Peyer's patch (tissue), 4 donors: ENCODE measurements at places on chromosomes 12 and 14.

DNA sequence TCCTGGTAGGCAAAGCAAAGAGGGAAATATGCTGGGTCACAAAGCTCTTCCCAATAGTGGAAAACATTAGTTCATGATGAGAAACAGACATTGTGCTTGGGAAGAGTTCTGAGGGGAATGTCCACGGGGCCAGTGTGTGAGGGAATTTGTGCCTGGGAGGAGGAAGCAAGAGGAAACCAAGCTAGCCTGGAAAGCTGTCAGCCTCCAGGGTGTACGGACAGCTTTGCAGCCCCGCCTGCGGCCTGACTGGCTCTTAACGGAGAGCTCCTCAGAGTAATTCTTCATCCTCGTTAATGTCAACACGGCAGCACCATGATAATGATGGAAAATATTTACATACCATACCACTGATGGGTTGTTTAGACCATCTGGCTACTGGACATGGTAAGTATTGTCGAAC, 32.4 kb downstream of the PITPNM2 start:
- DNase-seq, result no peak
- H3K4me1 ChIP-seq, result peaks cover 7% of the 10 kb centered on the region
- no peaks in the 10 kb centered on the region for H3K36me3 ChIP-seq
- H3K27ac ChIP-seq, result peak overlapping the region; percentile 44
- H3K27me3 ChIP-seq, result no peaks in the 10 kb centered on the region
- no peak overlapping the region for H3K4me3 ChIP-seq

DNA sequence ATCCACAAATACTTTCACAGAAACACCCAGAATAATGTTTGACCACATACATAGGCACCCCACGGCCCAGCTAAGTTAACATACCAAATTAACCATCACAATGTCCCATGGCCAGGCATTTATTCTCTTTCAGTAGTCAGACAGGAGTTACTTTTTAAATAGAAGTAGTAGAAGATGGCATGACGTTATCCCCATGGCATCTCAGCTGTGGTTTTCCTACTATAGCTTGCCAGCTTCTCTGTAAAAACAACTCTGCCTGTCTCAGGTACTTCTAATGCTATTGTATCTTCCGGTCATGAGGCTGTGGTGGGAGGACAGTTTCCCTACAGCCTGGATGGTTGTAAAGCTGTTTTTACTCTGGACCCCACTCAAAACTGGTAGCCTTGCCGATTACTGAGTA, 19.3 kb downstream of the CTSG start:
- no peaks in the 10 kb centered on the region for H3K36me3 ChIP-seq
- no peak for DNase-seq
- H3K27me3 ChIP-seq, result no peaks in the 10 kb centered on the region
- no peaks in the 10 kb centered on the region for H3K4me1 ChIP-seq
- no peak overlapping the region for H3K27ac ChIP-seq
- no peak overlapping the region for H3K4me3 ChIP-seq

GRCh38 chr12:69948851-69949250, 123.8 kb downstream of the MYRFL start:
- no peaks in the 10 kb centered on the region for H3K4me1 ChIP-seq
- H3K27ac ChIP-seq, result no peak overlapping the region
- no peaks in the 10 kb centered on the region for H3K36me3 ChIP-seq
- H3K4me3 ChIP-seq, result no peak overlapping the region
- H3K27me3 ChIP-seq, result no peaks in the 10 kb centered on the region

GRCh38 chr14:92866181-92866752, 56.7 kb upstream of the CHGA start:
- DNase-seq, result no peak
- H3K4me3 ChIP-seq, result no peak overlapping the region
- H3K27ac ChIP-seq, result no peak overlapping the region
- no peaks in the 10 kb centered on the region for H3K4me1 ChIP-seq

GRCh38 chr14:106622200-106622745, 1095.9 kb downstream of the TMEM121 start:
- no peaks in the 10 kb centered on the region for H3K27me3 ChIP-seq
- DNase-seq, result no peak
- no peaks in the 10 kb centered on the region for H3K4me1 ChIP-seq
- H3K4me3 ChIP-seq, result no peak overlapping the region

GRCh38 chr12:86293682-86294240, 37.6 kb upstream of the MGAT4C start:
- H3K27me3 ChIP-seq, result no peaks in the 10 kb centered on the region
- no peaks in the 10 kb centered on the region for H3K4me1 ChIP-seq
- no peak for DNase-seq
- no peak overlapping the region for H3K4me3 ChIP-seq
- H3K36me3 ChIP-seq, result no peaks in the 10 kb centered on the region
- no peak overlapping the region for H3K27ac ChIP-seq

DNA sequence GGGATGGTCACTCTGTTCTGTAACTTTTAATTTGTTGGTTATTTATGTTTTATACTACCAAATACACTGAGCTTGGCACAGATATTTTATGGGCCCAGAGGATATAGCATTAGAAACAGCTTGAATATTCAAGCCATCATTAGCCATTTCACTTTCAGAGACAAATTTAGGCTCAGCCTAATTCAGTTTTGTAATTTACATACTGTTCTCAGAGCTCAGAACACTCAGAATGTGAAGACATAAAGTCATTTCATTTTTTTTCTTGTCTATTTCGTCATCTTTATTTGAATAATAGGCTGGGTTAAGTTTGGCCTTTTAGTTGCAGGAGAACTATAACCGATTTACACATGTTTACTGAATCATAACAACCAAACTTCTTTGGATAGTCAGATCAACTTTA, 361.7 kb downstream of the SNAPC1 start:
- H3K27me3 ChIP-seq, result no peaks in the 10 kb centered on the region
- no peak for DNase-seq
- H3K4me1 ChIP-seq, result no peaks in the 10 kb centered on the region

GRCh38 chr14:38073641-38074040, 134.1 kb upstream of the SSTR1 start:
- H3K4me3 ChIP-seq, result no peak overlapping the region
- H3K27ac ChIP-seq, result no peak overlapping the region
- no peaks in the 10 kb centered on the region for H3K4me1 ChIP-seq

DNA sequence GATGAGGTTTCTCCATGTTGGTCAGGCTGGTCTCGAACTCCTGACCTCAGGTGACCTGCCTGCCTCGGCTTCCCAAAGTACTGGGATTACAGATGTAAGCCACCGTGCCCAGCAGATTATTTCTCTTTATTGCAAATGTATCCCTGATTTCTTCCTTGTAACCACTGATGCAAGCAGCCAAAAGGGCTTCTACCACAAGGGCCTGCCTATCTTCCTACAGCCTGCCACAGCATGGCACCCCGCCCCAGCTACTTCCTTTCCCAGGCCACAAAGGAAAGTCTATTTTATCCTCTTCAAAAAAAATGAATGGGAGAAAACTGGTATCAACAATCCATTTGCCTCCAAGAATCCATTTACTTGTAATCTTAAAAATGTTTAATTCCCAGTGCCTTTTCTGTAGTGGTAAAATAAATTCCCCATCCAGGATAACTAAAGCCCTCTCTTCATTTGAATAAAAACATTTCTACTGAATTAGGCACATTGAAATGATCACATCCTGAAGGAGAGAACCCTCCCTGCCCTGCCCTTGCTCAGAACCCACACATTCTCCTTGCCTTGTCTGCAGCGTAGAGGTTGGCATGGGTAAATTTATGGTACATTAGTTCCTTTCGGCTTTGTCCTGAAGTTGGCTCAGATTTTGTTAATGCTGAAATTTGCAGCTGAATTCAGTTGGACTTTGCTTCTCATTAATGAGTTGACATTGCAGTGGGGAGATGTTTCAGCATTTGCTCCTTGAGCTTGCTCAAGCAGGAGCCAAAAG, 19.2 kb downstream of the GPHB5 start:
- no peak for DNase-seq
- H3K27me3 ChIP-seq, result no peaks in the 10 kb centered on the region
- no peak overlapping the region for H3K4me3 ChIP-seq
- no peaks in the 10 kb centered on the region for H3K4me1 ChIP-seq
- no peaks in the 10 kb centered on the region for H3K36me3 ChIP-seq

GRCh38 chr12:32659908-32660440, 19.1 kb upstream of the DNM1L start:
- H3K4me3 ChIP-seq, result no peak overlapping the region
- no peaks in the 10 kb centered on the region for H3K27me3 ChIP-seq
- H3K36me3 ChIP-seq, result no peaks in the 10 kb centered on the region
- H3K4me1 ChIP-seq, result no peaks in the 10 kb centered on the region

DNA sequence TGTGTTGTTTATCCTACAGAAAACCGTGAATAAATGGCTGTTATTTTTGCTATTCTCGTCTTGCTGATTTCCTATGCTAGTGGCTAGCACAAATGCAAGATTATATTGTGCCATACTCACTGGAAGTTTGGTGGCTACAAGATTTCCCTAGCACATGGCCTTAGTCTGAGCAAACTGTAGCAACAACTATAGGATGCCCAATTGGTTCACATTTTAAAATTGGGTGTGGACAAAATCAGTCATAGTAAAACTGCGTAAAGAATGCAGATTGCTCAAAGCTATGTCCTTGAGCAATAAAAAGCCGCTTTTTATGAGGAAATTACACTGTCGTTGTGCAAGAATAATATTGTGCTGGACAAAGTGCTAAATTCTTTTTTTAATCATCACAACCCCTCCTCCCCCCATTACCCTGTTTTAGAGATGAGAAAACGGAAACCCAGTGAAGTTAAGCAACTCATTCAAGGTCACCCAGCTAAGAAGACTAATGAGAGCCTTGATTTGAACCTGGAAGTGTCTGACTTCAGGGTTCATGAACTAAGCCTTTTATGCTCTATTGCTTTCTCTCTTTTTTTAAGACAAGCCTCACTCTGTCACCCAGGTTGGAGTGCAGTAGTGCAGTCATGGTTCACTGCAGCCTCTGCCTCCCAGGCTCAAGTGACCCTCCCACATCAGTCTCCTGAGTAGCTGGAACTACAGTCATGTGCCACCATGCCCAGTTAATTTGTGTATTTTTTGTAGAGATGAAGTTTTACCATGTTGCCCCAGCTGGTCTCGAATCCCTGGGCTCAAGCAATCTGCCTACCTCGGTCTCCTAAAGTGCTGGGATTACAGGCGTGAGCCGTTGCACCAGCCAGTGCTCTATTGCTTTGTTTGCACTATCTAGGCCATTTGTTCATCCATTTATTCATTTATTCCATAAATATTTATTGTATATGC, 73.6 kb downstream of the SRGAP1 start:
- H3K4me3 ChIP-seq, result no peak overlapping the region
- H3K27me3 ChIP-seq, result no peaks in the 10 kb centered on the region
- DNase-seq, result no peak
- peak overlapping the region; percentile 82 for H3K27ac ChIP-seq

DNA sequence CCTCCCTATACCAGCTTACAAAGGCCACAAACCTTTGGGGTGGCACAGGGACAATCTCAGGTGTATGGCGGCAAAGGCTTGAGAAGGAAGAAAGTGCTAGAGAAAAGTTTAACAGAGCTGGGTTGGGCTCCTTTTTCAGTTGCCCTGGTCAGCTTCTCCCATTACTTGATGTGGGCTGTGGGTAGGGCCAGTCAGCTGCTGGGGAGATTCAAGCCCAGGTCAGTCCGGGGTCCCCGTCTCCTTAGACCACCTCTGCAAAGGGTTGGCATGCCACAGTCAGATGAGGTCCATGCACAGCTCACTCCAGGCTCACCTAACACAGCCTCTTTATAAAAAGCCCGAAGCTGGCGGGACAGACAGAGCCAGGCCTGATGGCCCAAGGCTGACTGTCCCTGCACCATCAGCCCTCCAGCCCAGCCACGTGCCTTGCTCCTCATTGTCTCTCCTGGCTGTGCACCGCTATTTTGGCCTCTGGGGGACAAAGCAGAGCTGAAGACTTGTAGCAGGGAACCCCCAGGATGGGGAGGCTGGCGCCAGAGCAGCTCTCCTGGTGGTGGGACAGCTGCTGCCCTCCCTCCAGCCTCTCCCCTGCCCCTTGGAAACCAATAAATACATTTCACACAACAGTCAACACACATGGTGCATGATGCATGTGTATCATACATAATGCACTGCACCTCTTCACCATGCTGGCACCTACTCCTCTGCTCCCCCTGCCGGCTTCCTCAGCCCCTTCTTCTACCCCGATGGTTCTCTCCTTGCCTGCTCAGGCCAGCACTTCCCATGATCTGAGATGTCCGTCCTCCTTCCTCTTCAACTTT, 61.7 kb upstream of the DDX11 start:
- no peak overlapping the region for H3K27ac ChIP-seq
- no peaks in the 10 kb centered on the region for H3K27me3 ChIP-seq
- H3K36me3 ChIP-seq, result no peaks in the 10 kb centered on the region
- no peaks in the 10 kb centered on the region for H3K4me1 ChIP-seq
- no peak for DNase-seq
- no peak overlapping the region for H3K4me3 ChIP-seq

- H3K27ac ChIP-seq, result peak overlapping the region; percentile 55
- DNase-seq, result no peak
- H3K27me3 ChIP-seq, result no peaks in the 10 kb centered on the region
- H3K4me3 ChIP-seq, result no peak overlapping the region
- peaks cover 60% of the 10 kb centered on the region for H3K4me1 ChIP-seq
- no peaks in the 10 kb centered on the region for H3K36me3 ChIP-seq
These were observed 4.4 kb upstream of the GALNT6 start for GRCh38 chr12:51395283-51396230.

- no peaks in the 10 kb centered on the region for H3K36me3 ChIP-seq
- no peak for DNase-seq
- no peaks in the 10 kb centered on the region for H3K4me1 ChIP-seq
- H3K4me3 ChIP-seq, result no peak overlapping the region
These were observed 109.2 kb upstream of the SLCO1C1 start for GRCh38 chr12:20585913-20586312.

DNA sequence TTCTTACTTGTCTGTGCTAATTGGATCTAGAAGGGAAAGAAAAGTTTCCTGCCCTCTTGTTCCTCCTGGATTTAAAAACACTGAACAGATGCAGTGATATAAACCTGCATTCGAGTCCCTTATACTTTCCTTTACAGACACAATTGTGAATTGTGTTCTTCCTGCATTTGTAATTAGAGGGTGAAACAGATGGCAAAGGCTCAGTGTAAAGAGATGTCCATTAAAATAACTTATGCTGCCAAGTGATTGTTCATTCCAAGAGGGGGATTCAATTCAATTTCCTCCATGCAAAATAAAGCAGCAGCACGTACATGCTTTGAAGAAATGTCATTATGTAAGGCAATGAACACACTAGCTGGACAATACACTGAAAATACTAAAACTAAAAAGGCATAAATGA, 248.3 kb upstream of the LRIG3 start:
- no peak overlapping the region for H3K4me3 ChIP-seq
- no peaks in the 10 kb centered on the region for H3K27me3 ChIP-seq
- H3K36me3 ChIP-seq, result no peaks in the 10 kb centered on the region
- no peak for DNase-seq
- H3K27ac ChIP-seq, result no peak overlapping the region

- H3K27me3 ChIP-seq, result no peaks in the 10 kb centered on the region
- no peak overlapping the region for H3K4me3 ChIP-seq
- no peaks in the 10 kb centered on the region for H3K4me1 ChIP-seq
- no peak overlapping the region for H3K27ac ChIP-seq
These were observed 58.8 kb downstream of the OTX2 start for GRCh38 chr14:56751471-56751870.

DNA sequence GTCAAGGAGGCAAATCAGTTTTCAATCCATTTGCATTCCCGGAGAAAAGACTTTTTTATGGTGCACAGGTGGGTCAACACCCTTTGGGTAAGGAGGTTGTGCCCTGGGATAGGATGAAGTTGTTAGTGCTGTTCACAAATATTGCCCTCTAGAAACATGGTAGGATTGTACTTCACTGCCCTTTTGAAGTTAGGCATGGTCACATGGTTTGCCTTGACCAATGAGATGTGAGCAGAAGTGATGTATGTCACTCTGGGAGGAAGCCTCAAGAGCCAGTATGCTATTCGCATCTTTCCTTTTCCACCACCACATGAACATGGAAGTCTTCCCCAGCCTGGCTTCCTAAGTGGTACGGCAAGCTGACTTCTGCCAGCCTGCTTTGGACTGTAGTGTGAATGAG, 182.7 kb downstream of the TMX1 start:
- H3K27ac ChIP-seq, result no peak overlapping the region
- H3K36me3 ChIP-seq, result no peaks in the 10 kb centered on the region
- no peaks in the 10 kb centered on the region for H3K27me3 ChIP-seq
- H3K4me1 ChIP-seq, result no peaks in the 10 kb centered on the region
- H3K4me3 ChIP-seq, result no peak overlapping the region
